ENCODE measurements at places on chromosomes 16 and 17.
A peak's percentile ranks its signal among the peaks of the same experiment; 100 is the strongest.

GRCh38 chr17:72556944-72557826 is 436.4 kb downstream of the SOX9 start:
- peak; percentile 72 for DNase-seq

GRCh38 chr17:73820686-73821448 is 176.6 kb upstream of the SDK2 start:
- no peak for DNase-seq

GRCh38 chr17:77410470-77410869 is 269.7 kb downstream of the SEC14L1 start:
- DNase-seq, result no peak

GRCh38 chr17:2053380-2054261 is 1.3 kb upstream of the HIC1 start:
- DNase-seq, result peak; percentile 66

DNA sequence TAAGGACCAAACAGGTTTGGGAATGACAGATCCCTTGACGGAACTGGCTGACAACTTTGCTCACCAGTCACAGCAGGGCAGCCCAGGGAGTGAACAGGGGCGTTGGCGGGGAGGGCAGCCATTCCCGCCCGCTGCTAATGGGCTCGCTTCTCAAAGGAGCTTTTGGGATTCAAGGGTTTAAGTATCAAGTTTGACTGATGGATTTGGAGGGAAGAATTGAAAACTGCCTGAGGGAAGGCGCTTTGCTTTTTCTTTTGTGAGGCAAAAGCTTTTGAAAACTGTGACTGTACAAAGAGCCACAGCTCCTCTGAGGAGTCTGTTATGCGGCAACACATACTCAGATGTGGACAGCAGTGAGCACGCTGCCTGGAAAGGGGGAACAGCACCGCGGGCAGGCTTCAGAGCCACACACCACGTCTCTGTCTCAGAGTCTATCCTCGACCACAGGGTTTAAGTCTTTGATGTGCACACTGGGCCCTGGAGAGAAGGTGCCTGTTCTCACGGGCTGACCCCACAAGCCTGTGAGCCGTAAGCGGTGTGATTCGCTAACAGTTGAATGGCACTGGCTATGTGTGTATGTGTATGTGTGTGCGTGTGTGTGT is 79.9 kb upstream of the HSBP1 start:
- no peak for DNase-seq

DNA sequence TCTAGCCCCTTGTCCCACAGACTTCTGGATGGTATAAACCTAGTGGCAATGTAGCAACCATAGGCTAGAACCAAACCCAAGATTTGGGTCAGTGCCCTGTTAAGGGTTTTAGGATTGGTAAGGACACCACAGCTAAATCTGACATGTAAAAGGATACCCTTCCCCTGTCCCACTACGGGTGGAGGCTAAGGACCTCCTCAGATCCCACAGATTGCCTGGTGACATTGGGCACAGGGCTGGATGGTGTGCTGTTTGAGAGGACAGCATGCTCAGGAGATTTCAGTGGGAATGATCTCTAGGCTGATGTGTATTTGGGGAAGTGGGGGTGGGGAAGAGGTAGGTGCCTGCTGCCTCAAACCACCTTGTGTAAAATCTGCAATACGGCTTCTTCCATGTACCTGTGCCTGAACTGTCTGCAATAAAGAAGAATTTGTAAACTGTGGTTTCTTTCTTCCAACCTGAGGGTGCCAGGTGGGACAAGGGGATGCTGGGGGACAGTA is 671 bp upstream of the EDC4 start:
- no peak for DNase-seq

GRCh38 chr16:87687126-87687910 is 78.5 kb downstream of the KLHDC4 start:
- no peak for DNase-seq

DNA sequence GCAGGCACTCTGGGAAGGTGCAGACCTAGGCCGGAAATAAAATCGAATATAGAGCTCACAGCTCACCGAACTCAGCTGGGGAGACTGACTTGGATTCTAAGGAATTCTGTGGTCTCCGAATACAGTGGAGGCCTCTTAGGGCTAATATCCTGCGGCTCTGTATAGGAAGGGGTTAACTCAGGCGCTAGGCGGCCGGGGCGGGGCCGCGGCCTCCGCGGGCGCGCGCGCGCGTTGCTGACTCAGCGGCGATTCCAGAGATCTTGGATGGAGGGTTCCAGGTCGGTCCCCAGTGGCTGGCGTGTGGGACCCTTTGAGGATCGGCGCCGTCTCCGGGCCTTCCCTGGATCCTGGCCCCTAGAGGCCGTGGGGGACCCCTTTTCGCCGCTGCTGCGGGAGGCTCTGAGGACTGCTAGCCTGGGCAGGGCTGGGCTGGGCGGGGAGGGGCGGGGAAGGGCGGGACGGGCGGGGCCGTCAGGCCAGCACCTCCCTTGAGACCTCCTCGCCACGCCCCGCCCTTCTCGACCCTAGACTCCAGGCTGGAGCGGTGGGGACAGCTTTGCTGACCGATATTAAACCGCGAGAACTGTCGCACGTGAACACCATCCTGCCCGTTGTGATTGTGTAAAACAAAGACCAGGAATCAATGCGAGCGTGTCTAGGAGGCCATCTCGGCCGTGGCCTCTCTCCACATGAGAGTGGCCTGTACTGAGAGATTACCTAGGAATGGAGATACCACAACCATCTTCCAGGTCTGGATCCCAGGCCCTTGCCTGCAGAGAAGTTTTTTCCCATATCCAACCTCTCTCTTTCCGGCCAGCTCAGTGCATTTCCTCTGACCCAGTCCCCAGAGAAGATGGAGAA is 1.4 kb upstream of the PLEKHH3 start:
- DNase-seq, result peak; percentile 78

GRCh38 chr16:71943887-71944286 is 48.6 kb downstream of the IST1 start:
- no peak for DNase-seq

- DNase-seq, result peak; percentile 60
Measured at GRCh38 chr17:2337544-2338314, 428 bp downstream of the SGSM2 start.

DNA sequence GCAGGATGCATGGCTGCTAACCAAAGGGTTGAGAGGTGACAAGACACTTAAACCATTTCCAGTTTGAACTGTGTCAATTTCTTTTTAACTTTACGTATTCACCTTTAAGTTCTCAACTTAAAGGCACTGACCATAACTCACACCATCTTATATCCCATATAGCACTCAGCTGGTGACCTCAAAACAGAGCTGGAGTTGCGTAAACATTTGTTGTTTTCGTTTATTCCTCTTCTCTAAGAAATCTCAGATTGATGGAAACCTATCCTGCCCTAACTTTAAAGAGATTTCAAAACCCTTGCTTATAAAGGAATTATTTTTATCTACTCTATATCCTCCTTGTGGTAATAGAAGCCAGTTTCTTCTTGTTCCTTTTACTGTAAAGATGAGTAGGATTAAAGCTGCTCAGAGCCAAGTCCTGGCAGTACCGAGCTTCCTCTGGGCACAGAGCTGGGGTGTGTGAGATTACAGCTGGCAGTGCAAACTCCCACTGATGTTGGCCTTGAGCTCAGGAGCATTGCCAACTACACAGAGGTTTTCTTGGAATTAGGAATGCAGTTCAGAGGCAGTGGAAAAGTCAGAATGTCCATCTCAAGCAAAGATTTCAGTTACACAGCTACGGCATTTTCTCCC is 1.3 kb downstream of the KCTD2 start:
- no peak for DNase-seq

DNA sequence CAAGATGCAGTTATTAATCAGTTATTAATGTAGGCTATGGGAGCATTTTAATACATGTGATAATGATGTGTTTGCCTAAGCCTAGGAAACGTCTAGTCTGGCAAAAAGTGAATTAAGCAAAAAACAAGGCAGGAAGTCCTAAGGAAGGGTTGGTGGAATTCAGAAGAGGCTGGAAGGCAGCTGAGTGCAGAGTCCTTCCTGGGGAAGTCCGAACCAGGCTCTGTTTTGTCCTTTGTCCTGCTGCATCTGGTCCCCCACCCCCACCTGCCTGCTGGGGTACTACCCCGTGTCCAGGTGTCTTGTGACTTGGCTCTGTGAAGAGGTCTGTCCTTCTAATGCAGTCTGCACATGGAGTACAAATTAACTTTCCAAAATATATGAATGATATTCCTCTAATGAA is 1.5 kb upstream of the MYH10 start:
- no peak for DNase-seq

DNA sequence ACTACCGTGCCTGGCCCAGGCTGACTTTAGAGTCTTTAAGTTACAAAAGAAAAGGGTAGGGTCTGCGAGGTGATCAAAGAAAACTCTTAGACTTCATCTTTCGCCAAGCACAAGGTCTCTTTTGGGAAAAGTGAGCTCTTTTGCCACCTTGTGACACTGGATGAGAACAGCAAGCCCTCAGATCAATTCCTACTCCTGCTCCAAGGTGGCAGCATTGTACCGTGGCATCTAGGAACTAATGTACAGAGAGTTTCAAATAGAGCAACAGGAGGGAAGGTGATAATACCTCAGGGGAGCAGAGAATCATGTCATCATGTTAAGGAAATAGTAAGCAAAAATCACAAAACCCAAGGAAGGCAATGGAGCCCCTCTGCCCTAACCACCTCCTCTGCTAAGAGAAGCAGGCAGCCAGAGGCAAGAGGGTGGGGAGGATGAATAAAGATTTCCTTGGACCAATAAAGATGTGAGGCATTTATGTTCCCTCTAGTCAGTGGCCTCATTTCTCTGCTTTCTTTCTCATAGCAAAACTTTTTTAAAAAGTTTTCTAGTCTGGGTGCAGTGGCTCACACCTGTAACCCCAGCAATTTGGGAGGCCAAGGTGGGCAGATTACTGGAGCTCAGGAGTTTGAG is 2.1 kb upstream of the C17orf78 start:
- peak; percentile 83 for DNase-seq

- no peak for DNase-seq
Measured at GRCh38 chr16:77289331-77289809, 90.2 kb downstream of the SYCE1L start.

- no peak for DNase-seq
Measured at GRCh38 chr17:82645516-82645915, 2.7 kb downstream of the WDR45B start.

GRCh38 chr17:3740611-3741073 is 16.9 kb downstream of the HASPIN start:
- DNase-seq, result peak; percentile 71

DNA sequence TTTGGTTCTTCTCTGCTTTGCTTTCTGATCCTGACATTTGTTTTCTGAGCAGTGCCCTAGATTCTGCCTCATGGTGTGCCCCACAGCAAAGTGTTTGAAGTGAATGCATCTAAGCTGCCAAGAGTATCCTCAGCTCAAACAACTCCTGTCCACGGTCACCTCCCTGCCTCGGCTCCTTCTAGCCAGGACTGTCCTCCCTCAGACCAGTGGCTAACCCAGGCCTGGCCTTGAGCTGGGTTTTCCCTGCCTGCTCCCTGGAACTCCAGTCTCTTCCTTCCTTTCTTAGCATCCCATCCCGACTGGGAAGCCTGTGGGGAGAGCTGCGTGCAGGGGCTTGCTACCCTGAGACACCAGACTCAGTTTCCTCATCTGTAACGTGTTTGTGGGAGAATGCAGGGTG is 256.5 kb downstream of the GSG1L start:
- DNase-seq, result no peak

DNA sequence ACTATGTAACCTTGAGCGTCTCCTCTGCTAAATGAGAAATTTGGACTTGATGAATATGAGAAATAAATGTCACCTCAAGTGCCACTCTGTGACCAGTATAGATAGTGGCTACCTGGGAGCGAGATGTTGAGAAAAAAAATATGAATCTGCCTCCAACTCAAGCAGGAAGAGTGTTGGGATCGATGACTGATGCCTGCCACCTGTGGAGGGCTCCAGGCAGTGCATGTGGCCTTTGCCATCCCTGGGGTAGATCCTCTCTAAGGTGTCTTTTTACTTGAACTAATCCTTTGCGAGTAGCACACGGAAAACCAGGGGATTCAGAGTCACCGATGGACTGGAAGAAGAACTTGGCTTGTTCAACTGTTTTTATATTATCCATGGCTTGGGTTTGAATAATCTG is 9.4 kb downstream of the CCDC182 start:
- no peak for DNase-seq

All from activated CD4-positive, alpha-beta T cell treated with anti-CD3 and anti-CD28 coated beads, Interleukin-10, Interleukin-2, amounts not matched to agents 100 ng/mL and 50 ng/mL, durations not matched to agents 16 hours and 8 hours (primary cell).